ENCODE measurements at places on chromosomes 12 and 14.

GRCh38 chr12:62401631-62402030, 65.0 kb upstream of the MON2 start:
- DNase-seq, result no peak

GRCh38 chr14:72558721-72559120, 335.2 kb downstream of the DPF3 start:
- DNase-seq, result no peak

DNA sequence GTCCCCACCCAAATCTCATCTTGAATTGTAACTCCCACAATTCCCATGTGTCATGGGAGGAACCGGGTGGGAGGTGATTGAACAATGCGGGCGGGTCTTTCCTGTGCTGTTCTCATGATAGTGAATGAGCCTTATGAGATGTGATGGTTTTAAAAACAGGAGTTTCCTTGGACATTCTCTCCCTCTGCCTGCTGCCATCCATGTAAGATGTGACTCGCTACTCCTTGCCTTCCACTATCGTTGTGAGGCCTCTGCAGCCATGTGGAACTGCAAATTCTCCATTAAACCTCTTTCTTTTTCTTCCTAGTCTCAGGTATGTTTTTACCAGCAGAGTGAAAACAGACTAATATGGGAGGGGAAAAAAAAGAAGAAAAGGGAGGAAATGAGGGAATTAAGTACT, 22.6 kb upstream of the ARHGAP5 start:
- no peak for DNase-seq

DNA sequence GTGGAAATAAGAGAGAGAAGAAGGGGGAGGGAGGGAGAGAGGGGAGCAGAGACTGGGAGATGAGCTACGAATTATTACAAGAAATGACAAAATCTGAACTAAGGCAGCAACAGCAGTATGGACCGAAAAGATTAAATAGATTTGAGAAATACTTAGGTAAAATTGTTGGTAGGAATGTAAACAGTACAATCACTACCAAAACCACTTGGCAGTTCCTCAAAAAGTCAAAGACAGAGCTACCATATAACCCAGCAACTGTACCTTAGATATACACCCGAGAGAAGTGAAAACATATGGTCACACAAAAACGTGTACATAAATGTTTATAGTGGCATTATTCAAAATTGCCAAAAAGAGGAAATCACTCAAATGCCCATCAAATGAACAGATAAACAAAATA, 14.1 kb downstream of the KRAS start:
- DNase-seq, result no peak

DNA sequence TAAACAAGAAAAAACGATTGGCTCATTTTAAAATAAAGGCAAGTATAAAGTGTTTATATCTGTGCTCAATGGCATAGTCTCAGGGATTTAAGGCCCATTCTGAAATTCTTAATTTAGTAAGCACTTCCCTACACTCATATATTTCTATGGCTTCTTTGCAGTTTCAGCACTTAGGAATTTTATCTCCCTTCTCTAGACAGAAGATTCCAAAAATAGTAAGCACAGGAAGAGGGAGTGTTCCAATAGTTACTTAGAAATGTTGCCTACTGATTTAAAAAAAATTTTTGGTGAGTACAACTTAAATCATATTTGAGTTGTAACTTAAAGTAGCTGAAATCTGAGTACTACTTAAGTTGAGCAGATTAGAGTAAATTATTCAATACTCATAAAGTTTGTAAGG, 19.8 kb downstream of the INSM2 start:
- DNase-seq, result no peak

DNA sequence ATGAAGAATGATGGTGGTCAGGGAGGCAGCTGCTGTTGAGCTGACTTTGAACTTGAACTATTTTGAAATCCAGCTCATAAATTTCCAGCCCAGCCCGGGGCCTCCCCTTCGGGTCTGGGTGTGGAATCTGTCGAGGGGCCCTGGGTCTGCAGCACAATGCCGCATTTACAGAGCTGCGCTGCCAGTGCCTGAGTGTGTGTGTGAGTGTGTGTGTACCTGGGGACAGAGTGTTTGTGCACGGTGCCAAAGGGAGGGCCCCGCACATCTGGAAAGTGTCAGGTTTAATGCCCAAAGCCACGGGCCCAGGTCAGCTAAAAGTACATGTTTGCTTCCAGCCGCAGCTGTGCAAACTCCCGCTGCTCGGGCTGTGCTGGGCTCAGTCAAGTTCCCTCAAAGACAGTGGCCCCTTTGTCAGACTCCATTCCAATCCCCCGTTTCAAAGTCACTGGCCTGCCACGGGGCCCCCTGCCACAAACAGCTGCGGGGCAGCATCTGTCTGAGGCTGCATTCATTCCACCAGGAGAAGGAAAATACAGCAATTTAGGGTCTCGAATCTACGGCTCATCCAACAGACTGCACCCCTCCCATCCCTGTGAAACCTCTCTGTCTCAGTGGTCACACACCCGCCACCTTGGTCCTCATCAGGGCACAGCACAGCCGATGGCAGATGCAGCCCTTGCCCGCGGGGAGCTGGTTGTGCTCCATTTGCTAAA, 16.3 kb upstream of the RFLNA start:
- DNase-seq, result no peak

- DNase-seq, result no peak
These were observed 37.9 kb upstream of the GARIN6 start for GRCh38 chr12:99609455-99610181.

- no peak for DNase-seq
These were observed 35.4 kb downstream of the IL31 start for GRCh38 chr12:122138616-122139015.

DNA sequence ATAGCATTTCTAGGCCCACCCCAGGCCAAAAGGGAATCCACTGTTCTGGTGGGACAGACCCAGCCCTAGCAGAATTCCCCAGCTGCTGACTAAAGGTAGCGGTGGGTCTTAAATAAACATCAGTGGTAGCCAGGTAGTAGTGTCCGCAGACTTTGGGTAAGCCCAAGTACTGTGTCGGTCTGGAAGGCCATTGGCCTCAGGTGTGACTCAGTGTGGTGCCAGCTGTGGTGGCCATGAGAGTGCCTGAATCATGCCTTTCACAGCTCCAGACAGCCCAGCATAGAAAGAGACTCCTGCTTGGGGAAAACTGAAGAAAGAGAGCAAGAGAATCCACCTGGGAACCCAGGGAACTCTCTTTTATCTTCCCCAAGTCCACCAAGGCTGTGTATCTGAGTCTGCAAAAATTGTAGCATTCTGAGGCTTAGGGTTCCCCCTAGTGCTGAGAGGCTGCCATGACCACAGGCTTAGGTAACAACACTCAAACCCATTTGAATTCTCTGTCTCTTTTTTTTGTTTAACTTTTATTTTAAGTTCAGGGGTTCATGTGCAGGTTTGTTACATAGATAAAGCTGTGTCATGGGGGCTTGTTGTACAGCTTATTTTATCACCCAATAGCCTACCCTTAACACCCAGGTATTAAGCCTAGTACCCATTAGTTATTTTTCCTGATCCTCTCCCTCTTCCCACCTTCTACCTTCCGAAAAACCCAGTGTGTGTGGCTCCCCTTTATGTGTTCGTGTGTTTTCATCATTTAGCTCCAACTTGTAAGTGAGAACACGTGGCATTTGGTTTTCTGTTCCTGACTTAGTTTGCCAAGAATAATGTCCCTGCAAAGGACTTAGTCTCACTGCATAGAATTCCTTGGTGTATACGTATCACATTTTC, 16.7 kb upstream of the CD163L1 start:
- DNase-seq, result peak; percentile 1

GRCh38 chr12:31323391-31324115, 2.4 kb downstream of the SINHCAF start:
- peak; percentile 53 for DNase-seq

DNA sequence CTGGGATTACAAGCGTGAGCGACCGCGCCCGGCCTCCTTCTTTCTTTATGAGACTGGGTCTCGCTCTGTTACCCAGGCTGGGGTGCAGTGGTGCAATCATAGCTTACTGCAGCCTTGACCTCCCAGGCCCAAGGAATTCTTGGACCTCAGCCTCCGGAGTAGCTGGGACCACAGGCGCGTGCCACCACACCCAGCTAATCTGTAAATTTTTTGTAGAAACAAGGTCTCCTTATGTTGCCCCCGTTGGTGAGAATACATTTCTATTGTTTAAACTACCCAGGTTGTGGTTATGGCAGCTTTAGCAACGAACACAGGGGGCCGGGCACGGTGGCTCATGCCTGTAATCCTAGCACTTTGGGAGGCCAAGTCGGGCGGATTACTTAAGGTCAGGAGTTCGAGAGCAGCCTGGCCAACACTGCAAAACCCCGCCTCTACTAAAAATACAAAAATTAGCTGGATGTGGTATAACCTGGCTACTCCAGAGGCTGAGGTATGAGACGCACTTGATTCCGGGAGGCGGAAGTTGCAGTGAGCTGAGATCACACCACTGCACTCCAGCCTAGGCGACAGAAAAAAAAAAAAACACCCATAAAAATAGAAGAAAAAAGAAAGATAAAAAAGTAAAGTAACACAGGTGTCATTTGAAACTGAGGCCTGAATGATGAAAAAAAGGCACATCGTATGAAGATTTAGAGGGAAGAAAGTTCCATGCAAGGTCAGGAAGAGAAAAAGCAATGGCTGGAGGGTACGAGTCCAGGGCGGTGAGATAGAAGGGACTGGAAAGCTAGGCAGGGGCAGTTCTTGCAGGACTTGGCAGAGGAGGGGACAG, 977 bp upstream of the TMEM120B start:
- DNase-seq, result no peak

- no peak for DNase-seq
These were observed 17.1 kb downstream of the GSC start for GRCh38 chr14:94752591-94753436.

- no peak for DNase-seq
These were observed 97.7 kb downstream of the RMST start for GRCh38 chr12:97560350-97560749.

GRCh38 chr14:92978229-92979021, 55.5 kb downstream of the CHGA start:
- DNase-seq, result no peak

GRCh38 chr12:67357376-67358125, 88.4 kb downstream of the CAND1 start:
- DNase-seq, result no peak

Data from activated naive CD4-positive, alpha-beta T cell (primary cell).